GF-D8 (cell line): ENCODE measurements at places on chromosomes 6 and 20.

DNA sequence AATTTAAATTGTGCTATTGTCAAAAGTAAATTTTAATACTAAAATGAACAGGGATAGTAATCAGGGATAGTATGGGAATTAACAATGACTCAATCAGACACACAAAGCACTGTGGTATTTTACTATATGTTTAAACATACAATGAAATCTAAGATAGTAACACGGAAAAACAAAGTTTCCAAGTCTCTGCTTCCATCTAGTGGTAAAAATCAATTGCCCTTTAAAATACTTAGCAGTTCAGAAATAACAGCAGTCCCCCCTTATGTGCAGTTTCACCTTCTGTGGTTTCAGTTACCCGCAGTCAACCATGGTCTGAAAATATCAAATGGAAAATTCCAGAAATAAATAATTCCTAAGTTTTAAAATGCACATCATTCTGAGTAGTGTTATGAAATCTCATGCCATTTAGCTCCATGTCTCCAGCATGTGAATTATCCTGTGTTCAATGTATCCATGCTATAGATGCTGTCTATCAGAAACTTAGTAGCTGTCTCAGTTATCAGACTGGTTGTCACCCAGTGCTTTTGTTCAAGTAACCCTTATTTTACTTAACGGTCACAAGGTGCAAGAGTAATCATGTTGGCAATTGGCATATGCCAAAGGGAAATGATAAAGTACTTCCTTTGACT, 58.5 kb downstream of the AHI1 start:
- peak; percentile 47 for DNase-seq

GRCh38 chr6:35310265-35310831, 12.7 kb downstream of the DEF6 start:
- DNase-seq, result no peak

DNA sequence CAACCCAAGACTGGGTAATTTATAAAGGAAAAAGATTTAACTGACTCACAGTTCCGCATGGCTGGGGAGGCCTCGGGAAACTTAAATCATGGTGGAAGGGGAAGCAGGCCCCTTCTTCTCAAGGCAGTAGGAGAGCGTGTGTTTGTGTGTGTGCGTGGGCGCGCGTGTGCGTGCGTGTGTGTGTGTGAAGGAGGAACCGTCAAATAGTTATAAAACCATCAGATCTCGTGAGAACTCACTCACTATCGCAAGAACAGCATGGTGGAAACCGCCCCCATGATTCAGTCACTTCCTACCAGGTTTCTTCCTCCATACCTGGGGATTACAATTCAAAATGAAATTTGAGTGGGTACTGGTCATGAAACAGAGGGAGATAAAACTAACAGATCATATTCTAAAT, 220.1 kb upstream of the EYS start:
- DNase-seq, result no peak

DNA sequence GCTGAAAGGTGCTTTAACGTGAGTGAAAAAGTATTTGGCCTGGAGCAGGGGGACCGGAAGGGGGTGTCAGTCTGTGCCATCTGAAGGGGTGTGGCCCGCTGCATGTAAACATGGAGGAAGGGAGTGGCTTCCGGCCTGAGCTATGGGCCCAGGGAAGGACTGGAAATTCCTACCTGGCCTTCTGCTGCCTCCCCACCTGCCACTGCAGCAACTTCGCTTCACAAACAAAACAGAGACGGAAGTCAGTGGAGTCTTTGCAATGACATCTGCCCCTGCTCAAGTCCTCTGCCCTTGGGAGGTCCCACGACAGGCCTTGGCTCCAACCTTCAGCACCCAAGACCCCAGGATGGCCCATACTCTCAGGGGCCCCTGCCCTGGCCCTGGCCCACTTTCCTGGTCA, 28.1 kb upstream of the FOXP4 start:
- DNase-seq, result no peak

DNA sequence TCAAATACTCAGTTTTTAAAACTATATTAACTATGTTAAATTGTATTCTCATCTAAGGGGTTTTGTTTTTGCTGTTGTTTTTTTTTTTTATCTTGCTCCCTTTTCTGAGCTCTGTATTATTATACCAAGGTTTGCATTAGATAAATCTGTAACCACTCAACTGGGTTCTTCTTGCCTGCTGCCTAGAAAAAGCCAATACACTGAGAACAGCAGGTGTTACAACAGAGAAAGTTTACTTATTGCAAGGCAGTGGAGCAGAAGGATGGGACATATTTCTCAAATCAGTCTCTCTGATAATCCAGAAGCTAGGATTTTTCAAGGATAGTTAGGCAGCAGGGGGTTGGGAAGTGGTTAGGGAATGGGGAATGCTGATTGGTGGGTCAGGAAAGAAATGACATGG, 378.8 kb upstream of the PLCB4 start:
- DNase-seq, result no peak

GRCh38 chr6:89692256-89692655, 53.7 kb upstream of the LYRM2 start:
- no peak for DNase-seq

DNA sequence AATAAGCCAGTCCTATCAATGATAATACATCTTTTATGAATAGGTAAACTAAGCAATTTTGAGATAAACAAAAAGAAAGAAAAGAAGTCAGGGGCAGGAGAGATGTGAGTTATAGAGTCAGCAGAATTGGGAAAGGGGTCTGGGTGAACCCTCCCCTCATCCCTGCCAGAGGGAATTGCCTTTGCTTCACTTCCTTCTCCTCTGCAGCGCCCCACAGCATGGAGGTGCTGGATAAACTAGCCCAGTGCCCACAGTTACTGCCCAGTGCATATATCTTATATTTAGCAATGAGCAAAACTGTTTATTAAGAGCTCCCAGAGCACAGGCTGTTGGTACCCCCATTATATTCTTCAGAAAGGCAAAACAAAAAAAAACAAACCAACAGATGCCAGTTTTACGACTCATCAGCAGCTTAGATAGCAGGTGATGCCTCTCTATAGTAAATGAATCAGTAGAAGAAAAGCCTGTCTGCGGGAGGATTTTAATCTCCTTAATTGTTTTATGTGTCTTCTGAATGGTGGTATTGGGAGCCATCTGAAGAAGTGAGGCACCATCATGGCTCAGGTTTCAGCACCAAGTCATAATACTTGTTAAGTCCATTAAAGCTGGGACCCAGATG, 419.2 kb downstream of the EPM2A start:
- no peak for DNase-seq

DNA sequence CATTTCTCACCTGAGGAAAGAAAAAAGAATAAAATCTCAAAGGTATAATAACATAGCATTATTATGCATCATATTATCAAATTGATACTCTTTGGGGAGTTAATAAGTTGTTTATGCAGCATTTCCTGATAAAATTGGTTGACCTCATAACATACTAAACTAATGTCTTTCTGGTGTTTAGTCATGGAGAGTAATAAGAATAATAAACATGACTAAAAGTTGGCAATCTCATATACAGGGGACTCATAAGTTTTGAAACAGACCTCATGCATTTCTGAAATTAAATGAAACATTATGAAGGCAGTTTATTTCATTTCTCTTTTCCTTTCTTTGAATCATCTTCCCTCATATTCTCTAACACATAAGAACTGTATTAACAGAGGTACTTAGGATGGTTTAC, 60.5 kb upstream of the PRDM1 start:
- DNase-seq, result no peak

- no peak for DNase-seq
These were observed 1.8 kb upstream of the PXDC1 start for GRCh38 chr6:3753228-3753835.

- DNase-seq, result no peak
These were observed 46.6 kb downstream of the CLIC5 start for GRCh38 chr6:45969026-45969425.

GRCh38 chr20:57470666-57471495, 54.1 kb downstream of the CTCFL start:
- no peak for DNase-seq

DNA sequence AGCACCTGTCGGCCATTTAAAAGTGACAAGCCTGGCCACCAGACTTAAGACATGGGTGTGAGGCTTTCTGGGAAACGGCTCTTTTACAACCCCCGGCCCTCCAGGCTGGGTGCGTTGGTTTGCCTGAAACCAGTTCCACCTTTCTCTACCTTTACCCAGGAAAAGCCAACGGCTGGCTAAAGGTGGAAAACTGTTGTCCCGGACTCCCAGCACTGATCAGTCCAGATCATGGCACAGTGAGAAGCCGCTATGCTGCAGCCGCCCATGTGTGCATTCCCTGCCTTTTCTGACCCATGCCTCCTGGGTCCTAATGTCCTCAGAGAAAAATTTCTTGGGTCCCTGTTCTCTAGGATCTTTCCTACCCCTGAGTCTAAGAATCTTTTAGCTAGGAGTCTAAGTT, 655.7 kb upstream of the HS3ST5 start:
- no peak for DNase-seq
